Heart left ventricle (tissue), 16 donors: ENCODE measurements at places on chromosomes 12 and 14. TPM values are rescaled to one million over a fixed set of nuclear protein-coding genes. Genes with fewer than 3 reads are reported as not detected.

DNA sequence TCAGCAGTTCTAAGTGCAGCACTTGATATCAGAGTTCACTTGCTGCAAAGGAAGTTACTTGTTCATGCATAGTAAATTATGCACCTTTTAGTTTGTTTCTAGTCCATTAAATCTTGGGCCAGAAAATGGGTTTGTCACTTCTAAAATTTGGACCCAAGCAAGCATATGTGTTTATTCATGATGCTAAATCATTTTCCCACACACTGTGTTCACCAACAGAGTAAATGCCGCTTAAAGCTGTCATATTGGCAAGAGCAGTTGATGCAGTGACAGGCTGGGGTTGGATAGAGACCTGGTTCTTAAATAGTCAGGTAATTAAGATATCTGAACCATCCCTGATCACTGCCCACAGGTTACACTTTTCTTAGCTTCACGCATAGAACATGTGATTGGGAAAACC is 409.7 kb downstream of the EGLN3 start:
- no peak for DNase-seq

- DNase-seq: peak; percentile 16
These were observed 157.4 kb downstream of the KIF26A start for GRCh38 chr14:104295681-104296387.

- DNase-seq: no peak
These were observed 361.8 kb downstream of the TMEM121 start for GRCh38 chr14:105888151-105888550.

DNA sequence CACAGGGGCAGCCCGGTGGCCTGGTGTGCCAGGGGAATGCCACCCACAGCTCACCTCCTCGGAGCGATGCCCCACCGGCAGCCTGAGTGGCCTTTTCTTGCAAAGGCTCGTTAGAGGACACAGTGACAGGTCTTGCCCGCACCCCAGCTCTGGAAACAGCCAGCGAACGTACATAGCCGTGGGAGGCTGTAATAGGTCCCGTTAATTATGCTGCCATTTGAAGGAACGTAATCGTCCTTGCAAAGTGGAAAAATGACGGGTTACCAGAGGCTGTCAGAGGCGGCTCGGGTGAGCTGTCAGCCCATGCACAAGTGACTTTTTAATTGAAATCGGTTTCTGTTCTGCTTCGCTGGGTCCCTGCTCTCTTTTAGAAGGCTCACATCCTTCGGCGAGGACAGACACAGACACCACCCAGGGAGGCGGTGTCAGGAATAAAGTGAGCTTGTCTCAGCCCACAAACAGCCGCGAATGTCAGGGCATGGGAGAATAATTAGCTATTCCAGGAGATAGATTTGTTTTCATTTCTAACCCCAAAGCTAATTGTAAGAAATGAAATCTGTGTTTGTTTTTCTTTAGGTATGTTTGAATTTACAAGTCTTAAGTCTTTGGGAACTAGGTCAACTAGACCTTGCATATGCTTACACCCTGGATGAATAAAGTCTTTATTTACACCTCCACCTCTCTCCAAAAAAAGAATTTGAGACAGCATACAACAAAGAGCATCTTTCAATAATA is 77.2 kb upstream of the RFLNA start:
- no peak for DNase-seq

Gene KLHL28
- polyA plus RNA-seq: 3.3 TPM

- DNase-seq: peak; percentile 25
These were observed 3.9 kb downstream of the FLRT2 start for GRCh38 chr14:85533861-85534291.

DNA sequence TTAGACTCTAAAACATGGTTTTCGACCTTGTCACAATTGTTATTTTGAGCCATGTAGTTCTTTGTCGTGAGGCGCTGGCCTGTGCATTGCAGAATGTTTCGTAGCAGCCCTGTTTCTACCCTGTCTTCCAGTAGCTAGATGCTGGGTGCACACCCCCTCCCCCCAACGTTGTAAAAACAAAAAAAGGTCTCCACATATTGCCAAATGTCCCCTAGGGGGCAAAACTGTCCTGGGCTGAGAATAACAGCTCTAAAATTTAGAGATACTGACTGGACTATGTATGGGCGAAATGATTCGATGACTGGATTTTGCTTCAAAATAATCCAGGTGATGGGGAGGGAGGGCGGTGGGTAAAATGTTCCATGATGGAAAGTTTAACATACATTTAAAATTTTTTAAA is 126.1 kb upstream of the FUT8 start:
- no peak for DNase-seq

GRCh38 chr12:110869026-110869425 is 22.2 kb downstream of the CCDC63 start:
- DNase-seq: no peak

Gene ANHX
- polyA plus RNA-seq: not detected

- DNase-seq: no peak
These were observed 92.4 kb downstream of the TMTC1 start for GRCh38 chr12:29691161-29691854.

DNA sequence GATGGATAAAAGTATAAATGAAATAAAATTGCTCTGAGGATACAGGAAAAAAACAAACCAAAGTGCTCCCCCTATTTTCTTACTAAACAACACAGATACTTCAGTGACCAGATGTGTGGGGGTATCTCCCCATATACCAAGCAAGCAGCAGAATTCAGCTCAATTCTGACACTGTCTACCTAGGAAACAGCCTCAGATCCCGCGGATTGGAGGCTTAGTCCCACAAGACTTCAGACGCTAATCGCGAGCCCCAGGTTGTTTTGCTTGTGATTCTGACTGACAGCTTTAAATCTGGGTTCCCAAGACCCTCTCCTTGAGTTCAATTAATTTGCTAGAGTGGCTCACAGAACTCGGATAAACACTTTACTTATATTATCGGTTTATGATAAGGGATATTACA is 17.3 kb downstream of the NFKBIA start:
- DNase-seq: no peak

DNA sequence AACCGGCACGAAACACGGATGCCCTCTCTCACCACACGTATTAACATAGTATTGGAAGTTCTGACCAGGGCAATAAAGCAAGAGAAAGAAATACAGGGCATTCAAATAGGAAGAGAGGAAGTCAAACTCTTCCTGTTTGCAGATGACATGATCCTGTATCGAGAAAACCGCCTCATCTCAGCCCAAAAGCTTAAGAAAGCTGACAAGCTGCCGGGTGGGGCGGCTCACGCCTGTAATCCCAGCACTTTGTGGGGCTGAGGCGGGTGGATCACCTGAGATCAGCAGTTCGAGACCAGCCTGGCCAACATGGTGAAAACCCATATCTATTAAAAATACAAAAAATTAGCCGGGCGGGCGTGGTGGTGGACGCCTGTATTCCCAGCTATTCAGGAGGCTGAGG is 17.7 kb downstream of the OR6S1 start:
- DNase-seq: no peak

DNA sequence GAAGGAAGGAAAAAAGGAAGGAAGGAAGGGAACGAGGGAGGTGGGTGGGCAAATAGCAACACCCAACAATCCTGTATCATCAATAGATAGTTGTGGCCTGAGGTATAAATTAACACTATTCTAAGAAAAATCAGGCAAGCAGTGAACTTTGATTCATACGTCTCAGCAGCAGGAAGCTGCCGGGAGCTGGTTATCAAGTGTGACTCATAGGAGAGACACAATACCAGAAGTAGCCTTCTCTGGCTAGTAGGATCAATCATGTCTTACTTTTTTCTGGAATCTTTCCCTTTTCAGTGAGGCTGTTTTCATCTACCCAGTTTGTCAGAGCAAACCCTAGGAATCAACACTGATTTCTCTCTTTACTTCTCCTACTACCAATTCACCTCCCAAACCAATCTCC is 780.5 kb downstream of the NRXN3 start:
- no peak for DNase-seq

Gene PROX2
- not detected for polyA plus RNA-seq

- no peak for DNase-seq
These were observed 5.3 kb downstream of the FAM161B start for GRCh38 chr14:73944432-73945158.
